CD4-positive, CD25-positive, alpha-beta regulatory T cell (primary cell): ENCODE measurements at places on chromosomes 1 and 21. TPM values are rescaled to one million over a fixed set of nuclear protein-coding genes. Genes with fewer than 3 reads are reported as not detected.

- DNase-seq: no peak
Measured at GRCh38 chr1:176602388-176603004, 139.5 kb downstream of the PAPPA2 start.

- DNase-seq: no peak
Measured at GRCh38 chr1:39854738-39855137, 28.6 kb downstream of the TRIT1 start.

DNA sequence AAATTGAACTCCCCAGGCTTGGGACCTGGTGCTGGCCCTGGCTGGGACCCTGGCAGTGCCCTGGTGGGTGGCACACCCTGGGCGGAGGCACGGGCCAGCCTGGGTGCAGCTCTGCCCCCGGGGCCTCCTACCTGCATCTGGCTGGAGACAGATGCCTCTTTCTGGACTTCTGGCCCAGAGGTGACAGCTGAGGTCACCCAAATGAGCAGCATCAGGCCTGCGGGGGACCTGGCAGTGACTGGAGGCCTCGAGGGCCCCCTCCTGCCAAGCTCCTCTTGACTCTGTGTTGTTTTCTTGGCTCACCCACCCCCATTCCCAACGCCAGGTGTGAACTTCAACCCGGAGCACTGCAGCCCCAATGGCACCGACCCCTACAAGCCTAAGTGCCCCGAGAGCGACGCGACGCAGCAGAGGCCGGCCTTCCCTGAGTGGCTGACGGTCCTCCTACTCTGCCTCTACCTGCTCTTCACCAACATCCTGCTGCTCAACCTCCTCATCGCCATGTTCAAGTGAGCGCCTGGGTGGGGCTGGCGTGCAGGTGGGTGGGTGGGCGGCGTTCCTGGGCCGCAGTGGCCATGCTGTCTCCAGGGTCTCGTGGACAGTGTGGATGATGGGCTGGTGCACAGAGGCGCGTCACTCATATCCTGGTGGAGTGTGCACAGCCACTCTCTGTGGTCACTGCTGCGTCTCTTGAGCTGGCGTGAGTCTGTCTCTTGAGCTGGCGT is 41.6 kb upstream of the LRRC3 start:
- no peak for DNase-seq

The OPTC gene
- not detected for polyA plus RNA-seq
